ENCODE measurements at places on chromosomes 4 and X. TPM values are rescaled to one million over a fixed set of nuclear protein-coding genes. Genes with fewer than 3 reads are reported as not detected.

The LRIT3 gene
- total RNA-seq: not detected

The NR3C2 gene
- total RNA-seq: 0.12 TPM

The TSPAN7 gene
- 77.5 TPM for total RNA-seq

The ARMCX1 gene
- 0.05 TPM for total RNA-seq
